ENCODE measurements at places on chromosomes 5 and 9.

DNA sequence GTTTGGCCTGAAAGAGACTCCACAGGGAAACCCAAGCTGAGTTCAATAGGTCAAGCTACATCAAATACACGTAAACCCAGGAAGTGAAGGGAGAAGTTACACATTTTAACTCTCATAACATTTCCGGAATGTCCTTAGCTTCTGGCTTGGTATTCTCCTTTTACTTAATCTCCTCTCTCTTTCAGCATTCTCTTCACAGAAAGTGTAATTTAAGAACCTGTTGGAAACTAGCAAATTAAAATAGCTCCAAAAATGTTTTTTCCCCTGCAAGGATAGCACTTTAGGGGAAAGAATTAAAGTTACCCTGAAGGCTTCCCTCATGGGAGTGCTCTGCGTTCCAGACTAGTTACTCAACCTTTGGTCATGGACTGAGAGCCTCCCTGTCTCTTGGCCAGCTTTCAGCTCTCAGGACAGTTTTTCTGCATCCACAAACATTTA, 292.7 kb upstream of the TARS1 start:
- DNase-seq, result no peak

GRCh38 chr9:33331377-33331891, 41.1 kb downstream of the NFX1 start:
- no peak for DNase-seq

GRCh38 chr9:124293718-124294506, 36.2 kb downstream of the NEK6 start:
- DNase-seq, result no peak

DNA sequence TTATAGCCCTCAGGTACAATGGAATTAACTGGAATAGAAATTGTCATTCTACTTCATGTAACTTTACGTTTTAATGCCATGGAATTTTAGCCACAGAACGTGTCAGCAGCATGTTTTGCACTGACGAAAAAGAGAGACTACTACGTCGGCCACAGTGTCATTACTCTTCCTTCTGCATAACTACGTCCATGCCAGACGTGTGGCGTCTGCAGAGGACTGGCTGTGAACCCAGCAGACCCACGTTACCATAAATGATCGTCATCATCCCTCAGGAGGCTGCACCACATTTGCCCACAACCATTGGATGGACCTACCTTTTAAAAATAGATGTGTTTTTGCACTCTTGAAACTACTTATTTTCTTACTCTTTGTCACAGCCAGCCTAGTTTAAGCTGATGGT, 63.8 kb upstream of the ATG10 start:
- no peak for DNase-seq

GRCh38 chr9:136723989-136724388, 11.6 kb downstream of the DIPK1B start:
- no peak for DNase-seq

DNA sequence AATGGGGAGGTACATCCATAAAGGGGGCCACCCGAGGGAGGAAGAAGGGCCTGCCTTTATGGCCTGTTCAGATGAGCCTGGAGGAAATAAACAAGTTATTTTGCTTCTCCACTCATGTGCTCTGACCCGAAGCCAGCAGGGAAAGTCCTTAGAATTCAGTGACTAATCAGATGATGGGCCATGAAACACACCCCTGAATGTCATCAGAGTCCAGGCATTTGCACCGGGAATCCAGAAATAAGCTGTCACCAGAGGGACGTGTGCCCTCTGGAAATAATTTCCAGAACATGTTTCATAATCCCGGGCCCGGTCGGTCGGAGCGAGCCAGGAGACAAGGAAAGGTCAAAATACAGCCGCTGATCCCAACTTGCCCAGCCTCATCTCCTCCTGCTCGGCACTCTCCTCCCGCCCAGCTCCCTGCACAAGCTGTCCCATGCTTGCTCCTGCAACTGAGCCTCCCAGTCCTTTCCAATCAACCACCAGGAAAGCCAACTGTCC, 73.6 kb upstream of the ZNF622 start:
- DNase-seq, result no peak

GRCh38 chr5:180454752-180455151, 39.4 kb upstream of the CNOT6 start:
- no peak for DNase-seq

DNA sequence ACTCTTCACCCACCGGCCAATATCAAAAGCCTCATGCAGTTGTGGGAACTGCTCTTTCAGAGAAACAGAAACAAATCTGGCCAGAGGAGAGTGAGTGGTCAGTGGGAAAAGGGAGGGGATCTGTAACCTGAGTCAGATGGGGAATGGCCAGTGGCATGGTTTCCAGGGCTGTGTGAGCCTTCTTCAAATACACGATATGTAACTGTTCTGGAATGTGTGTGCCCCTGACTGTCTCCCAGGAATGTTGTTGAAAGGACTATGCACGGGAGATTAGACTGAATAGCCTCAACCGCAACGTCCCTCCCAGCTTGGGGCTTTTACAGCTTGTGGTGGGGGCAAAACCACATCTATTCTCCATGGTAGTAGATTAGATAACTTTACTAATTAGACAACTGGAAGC, 60.8 kb downstream of the SH3TC2 start:
- DNase-seq, result no peak

GRCh38 chr5:96717874-96718273, 55.7 kb downstream of the CAST start:
- no peak for DNase-seq

DNA sequence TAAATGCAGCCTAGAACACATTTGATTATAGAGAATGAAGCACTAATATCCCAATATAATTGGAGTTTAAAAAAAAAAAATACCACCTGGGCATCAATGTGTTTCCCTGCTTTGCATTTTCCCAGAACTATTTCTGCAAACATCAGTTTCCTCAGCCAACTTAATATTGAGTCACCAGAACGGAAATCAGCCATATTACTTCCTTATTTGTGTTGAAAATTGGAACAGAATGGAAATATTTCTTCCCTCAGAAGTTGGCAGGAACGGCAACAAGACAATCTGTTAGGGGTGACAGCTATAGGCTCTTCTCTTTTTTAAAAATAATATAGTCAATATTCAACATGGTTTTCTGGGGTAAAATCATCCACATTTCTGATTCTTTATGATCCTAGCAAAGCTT, 4.0 kb downstream of the MFAP3 start:
- DNase-seq, result no peak

- no peak for DNase-seq
Measured at GRCh38 chr5:428754-429452, 14.1 kb upstream of the EXOC3 start.

DNA sequence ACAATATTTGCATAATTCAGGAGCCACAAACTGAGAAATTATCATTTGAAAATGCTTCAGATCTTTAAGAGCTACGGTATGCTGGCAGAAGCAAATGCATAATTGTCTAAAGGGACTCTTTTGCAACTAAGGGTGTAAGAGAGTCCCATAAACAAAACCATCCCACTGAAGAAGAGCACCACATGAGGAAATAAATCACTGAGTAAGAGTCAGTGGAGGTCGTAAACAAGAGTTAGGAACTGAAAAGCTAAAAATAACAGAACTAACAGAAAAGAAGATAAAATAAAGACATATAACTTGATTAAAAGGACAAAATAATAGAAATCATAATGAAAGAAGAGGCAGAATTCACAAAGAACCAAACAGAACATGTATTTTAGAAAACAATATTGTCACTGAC, 3.5 kb upstream of the SMC2 start:
- no peak for DNase-seq

GRCh38 chr5:15249152-15249551, 250.8 kb upstream of the FBXL7 start:
- DNase-seq, result no peak

DNA sequence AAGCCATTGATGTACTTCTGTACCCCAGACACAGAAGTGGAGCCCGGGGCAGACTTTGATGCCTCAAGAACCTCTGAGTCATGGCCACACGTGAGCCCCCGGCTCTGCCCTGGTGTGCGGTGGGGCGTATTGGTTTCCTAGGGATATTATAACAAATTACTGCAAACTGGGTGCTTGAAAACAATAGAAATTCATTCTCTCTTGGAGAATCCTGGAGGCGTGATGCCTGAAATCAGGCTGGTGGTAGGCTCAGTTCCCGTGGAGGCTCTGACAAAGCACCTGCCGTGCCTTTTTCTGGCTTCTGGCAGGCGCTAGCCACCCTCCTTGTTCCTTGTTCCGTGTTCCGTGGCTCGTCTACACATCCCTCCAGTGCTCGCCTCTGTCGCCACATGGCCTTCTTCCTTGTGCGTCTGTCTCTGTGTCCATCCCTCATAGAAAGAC, 24.2 kb downstream of the NEK6 start:
- DNase-seq, result no peak

DNA sequence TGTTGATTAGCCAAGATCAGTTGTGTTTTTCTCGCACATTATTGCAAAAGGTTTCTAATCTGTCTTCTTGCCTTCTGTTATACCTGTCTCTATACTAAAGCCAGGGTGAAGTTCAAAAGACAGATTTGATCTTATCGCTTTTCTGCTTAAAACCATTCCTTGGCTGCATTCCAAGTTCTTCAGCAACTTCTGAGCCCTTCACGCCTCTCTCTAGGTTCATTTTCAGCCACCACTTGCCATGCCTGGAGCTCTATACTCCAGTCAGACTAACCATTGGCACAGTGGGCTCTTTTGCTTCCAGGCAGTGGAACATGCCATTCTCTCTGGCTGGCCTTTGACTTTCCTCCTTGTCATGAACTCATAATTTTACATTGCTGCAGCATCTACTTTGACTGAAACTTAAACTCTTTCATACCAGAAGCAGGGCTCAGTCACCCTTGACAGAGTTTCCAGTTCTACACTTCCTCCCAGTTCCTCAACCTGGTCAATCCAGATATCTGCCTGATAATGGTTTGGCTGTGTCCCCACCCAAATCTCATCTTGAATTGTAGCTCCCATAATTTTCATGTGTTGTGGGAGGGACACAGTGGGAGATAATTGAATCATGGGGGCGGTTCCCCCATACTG, 114.4 kb downstream of the SLC12A2 start:
- DNase-seq, result no peak

DNA sequence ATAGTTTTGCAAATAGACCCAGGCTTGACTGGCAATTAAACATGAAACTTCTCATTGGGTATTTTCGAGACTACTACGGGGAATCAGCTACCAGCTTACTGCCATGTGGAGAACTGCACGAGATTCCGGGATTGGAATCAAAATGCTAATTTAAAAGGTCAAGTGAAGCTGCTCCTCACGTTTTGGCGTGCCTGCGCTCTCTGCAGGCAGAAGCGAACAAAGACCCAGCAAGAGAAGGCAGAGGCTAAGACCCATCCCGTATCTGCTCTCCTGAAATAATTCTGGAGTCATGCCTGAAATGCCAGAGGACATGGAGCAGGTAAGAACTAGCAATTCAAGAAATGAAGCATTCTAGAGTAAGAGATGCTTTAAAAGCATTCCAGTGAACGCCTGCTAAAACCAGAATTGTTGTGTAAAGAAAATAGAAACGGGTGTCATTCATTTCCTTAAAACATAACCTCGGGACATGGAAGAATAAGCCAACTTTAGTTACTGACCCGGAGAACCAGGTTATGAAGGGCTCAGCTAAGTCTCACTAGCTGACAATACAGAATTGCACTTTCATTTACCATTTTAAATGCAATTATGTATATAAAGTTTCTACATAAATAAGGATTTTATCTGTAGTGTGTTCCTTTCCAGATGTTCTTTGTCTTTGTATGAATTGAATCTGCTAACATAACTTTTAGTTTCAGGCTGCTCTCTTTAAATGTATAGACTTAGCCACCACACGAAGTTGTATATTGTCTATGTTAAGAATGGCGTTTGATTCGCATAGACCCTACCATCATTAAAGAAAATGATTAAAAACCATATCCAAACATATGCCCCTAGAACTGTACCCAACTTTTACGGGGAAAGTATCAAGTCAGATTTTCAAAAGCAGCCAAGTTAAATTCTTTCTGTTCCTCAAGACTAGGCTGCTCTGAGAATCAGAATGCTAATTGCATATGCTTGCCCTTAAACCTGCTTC, 2.0 kb upstream of the MAT2B start:
- DNase-seq, result no peak

GRCh38 chr9:25449503-25449902, 228.7 kb downstream of the TUSC1 start:
- no peak for DNase-seq

DNA sequence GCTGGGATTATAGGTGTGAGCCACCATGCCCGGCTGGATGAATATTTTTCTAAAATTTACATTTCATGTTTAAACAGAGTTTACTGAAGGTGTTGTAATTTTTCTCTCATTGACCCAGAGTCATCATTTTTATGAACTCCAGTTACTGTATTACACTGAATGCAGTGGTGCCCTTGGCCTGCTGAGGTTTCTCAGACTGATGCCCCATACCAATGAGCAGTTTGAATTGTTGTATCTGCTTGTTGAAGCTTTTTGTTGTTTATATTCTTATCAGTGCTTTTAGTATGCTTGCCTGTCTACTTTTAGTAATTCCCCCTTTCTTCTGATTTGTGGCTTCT, 29.9 kb downstream of the NFX1 start:
- DNase-seq, result no peak

DNA sequence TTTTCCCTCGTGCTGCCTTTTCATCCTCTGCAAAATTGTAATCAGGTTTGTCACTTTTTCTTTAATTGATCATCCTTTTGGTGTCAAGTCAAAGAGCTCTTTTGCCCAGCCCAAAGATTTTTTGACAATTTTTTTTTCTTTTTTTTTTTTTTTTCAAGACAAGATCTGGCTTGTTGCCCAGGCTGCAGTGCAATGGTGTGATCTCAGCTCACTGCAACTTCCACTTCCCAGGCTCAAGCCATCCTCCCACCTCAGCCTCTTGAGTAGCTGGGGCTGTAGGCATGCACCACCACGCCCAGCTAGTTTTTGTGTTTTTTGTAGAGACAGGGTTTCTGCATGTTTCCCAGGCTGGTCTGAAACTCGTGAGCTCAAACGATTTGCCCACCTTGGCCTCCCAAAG, 36.7 kb downstream of the CDK7 start:
- DNase-seq, result no peak

- DNase-seq, result no peak
Measured at GRCh38 chr5:143258559-143259253, 144.8 kb downstream of the NR3C1 start.

GRCh38 chr5:74541381-74541781, 99.1 kb downstream of the ENC1 start:
- DNase-seq, result no peak

GRCh38 chr5:150801117-150801927, 22.8 kb downstream of the SMIM3 start:
- DNase-seq, result no peak

GRCh38 chr9:79824265-79824664, 252.5 kb downstream of the TLE4 start:
- DNase-seq, result no peak

DNA sequence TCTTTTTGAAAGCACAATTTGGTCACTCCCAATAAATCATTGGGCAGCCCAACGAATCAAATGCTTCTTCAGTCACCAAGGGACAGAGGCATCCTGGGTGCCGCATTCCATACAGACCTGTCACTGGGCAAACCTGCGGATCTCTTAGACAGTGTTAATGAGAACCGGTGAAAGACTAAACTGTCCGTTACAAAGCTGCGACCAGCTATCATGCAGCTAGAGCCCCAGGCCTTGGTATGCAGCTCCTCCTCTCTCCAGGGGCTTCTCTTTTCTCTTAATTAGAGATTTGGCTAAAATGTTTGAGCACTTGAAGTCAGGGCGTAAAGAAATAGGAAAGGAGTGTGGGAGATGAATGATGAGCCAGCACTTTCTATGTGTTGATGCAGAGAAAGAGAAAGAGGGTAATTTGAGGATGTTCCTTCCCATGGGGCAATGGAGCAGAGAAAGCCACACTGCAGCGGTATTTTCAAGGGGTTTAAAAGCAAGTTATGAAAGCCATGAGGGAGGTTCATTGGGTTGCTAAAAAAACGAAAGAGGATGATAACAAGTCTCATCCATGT, 175.3 kb downstream of the RFK start:
- no peak for DNase-seq

GRCh38 chr5:154065971-154066370, 27.2 kb downstream of the MFAP3 start:
- no peak for DNase-seq
